ENCODE measurements at places on chromosomes 11 and 22.

DNA sequence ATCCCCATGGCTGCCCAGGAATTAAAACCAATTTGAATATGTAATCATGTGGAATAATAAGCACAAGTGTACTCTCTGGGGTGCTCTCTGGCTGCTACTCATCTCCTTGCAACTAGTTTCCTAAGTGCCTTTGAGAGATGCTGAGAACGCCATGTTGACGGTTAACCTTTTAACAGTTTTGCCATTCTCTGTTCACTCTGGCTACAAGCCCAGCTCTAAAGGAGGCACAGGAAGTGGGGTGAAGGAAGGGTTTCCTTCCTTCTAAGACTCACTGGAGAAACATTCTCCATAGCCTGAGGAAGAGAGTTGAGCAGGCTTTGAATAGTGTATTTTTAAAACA is 122.0 kb upstream of the ZC3H12C start:
- DNase-seq: peak; percentile 57

- peak; percentile 48 for DNase-seq
Observed at GRCh38 chr22:24331468-24332440, 61.1 kb downstream of the SPECC1L start.

DNA sequence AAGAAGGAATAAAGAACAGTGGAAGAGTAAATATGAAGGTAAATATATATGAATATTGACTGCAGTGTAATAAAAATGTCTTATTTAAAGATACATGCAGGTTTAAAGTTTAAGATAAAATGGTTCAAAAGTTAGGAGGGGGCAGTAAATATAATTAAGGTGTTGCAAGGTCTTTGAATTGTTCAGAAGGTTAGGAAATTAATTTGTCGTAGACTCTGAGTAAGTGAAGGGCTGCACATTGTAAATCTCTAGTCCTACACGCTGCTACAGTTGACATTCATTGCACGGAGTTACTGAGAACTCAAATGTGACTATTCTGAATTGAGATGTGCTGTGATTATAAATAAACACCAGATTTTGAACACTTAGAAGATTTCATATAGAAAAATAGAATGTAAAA is 69.8 kb upstream of the PRODH start:
- no peak for DNase-seq

- no peak for DNase-seq
Observed at GRCh38 chr11:134138376-134138775, 69.5 kb downstream of the JAM3 start.

- no peak for DNase-seq
Observed at GRCh38 chr11:106468086-106468485, 390.6 kb downstream of the AASDHPPT start.

- DNase-seq: peak; percentile 74
Observed at GRCh38 chr11:16815047-16815767, 76.8 kb downstream of the C11orf58 start.

DNA sequence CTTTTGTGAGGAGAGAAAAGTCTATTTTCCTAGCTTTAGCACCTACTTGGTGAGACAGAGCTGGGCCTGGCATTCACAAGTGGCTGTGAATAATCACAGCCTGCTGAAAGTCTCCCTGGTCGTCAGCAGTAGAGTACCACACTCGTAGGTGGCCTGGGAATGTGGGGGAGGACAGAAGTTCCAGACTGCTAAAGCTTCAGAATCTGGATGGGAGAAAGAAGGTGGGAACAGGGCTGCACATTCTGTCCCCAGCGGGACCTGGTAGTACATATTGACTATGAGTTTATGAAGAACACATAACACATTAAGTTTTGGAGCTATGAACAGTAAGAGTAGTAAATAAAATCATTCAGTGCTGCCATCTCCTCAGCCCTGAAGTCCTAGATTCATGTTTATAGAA is 19.0 kb upstream of the LIMK2 start:
- DNase-seq: no peak

GRCh38 chr11:96199563-96200025 is 143.4 kb downstream of the MAML2 start:
- no peak for DNase-seq

- peak; percentile 87 for DNase-seq
Observed at GRCh38 chr22:32473388-32473952, 1.1 kb upstream of the FBXO7 start.

DNA sequence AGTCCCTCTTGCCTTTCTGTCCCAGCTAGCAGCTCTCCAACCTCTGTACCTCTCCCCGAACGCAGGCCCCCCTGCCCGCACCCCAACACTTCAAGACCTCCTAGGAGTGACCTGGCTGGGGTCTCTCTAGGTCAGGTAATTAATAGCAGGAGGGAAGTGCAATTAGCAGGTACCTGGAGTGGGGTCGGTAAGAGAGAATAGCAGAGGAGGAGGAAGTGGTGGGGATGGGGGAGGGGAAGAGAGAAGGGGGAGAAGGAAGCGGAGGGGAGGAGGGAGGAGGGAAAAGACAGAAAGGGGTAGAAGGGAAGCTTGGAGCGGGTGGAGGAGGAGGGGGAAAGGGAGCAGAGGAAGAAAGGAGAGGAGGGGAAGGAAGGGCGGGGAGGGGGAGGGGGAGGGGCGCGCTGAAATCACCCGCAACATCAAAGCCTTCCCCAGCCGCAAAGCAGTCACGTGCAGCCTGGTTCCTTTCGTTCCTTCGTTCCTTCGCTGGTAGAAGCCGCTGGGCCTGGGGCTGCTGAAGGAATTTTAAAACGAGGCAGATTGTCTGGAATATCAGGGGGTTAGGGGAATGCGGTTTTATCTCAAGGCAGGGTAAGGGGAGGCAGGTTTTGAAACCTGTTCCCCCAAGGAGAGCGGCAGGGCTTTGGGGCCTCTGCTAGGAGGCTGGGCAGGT is 29.3 kb upstream of the TCF20 start:
- no peak for DNase-seq

DNA sequence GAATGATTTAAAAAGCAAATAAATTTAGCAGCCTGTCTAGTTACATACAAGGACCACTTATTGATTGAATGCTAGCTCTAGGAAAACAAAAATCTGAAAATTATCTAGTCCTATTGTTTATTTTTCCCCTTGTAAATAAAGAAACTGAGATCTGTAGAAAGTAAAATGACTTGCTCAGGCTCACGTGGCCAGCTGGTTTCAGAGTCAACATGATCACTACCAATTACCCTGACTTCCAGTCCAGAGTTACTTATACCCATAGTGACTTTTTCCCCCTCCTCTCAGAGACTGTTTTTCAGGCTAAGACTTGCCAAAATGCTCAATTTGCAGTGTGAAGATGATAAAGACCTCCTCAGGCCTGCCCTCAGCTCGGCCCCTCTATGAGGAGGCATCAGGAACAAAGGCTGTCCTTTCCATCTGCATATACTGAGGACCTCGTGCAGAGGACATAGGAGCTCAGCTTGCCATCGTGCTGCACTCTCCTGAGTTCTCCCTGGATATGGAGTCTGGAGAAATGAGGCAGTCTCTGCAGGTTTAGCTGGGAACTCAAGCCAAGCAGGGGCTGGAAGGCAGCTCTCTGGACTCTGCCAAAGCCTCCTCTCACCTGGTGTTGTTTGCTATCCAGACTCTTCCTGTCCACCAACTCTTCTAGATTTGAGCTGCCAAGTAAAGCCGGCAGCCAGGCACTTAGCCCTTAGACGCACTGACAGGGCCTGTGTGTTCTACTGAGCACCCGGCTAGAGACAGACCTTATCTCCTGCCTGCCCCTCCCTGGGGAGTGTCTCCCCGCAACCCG is 883.3 kb downstream of the NTM start:
- DNase-seq: no peak

- no peak for DNase-seq
Observed at GRCh38 chr22:39985383-39986035, 9.2 kb upstream of the FAM83F start.

DNA sequence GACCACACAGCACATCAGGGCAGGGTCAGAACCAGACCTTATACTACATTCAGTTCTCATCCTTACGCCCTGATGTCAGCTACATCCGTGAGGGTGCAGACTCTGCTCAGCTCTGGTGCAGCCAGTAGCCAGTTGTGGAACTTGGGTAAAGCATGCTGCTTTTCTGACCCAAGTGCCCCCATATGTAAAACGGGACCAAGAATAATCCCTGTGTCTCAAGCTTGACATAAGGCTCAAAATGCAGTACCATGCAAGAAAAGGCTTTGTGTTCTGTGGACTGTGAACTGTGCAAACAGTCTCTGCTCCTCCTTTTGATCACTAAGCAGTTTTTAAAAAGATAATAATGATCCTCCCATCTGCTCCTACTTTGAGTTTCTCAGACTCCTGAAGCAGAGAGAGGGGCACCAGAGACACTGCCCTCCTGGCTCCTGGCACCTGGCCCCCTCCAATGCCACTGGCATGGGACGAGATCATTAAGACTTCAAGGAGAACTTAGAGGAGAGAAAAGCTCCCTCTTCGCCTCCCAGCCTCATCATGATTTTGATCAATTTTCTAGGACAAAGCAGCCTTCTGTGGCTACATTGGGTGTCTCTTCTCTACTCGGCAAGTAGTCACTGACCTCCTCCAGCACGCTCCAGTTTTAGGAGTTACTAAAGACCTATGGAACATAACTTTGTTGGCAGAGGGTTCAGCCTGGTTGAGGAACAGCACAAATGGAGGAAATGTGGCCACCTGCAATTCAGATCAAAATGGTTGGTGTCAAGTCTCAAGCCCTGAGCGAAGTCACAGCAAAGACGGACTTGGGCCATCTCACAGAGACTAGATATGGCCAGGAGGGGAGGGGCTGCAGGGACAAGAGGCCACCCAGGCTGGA is 23.9 kb downstream of the IL10RA start:
- DNase-seq: no peak

DNA sequence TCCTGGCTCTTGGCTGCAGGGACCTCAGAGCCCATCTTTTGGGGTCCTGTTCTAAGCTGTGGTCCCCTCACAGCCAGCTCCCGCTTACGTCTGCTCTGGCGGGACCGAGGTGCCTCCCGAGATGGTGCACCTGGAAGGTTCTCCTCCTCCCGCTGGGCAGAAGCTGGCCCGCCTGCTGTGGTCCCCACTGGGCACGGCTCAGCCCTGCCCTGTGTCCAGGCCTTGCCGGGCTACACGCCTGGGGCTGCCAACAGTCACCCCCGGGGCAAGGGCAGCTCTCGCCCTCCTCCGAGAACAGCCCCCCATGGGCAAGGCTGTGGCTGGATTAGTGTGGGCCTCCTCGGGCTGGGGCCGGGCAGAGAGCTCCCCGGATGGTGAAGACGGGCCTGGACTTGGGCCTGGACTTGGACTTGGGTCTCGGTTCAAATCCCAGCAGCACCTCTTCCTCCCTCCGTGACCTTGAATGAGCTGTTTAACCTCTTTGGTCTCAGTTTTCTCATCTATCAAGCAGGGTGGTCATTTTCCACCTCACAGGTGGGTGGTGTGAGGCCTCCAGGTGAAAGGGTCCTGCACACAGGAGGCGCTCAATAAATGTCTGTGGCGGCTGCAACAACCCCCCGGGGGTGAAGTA is 998 bp downstream of the BAIAP2L2 start:
- no peak for DNase-seq

- DNase-seq: no peak
Observed at GRCh38 chr11:57681168-57681567, 13.3 kb downstream of the ZDHHC5 start.

GRCh38 chr11:73963861-73964260 is 13.0 kb downstream of the DNAJB13 start:
- no peak for DNase-seq

GRCh38 chr11:132576706-132577105 is 955.6 kb downstream of the OPCML start:
- no peak for DNase-seq

DNA sequence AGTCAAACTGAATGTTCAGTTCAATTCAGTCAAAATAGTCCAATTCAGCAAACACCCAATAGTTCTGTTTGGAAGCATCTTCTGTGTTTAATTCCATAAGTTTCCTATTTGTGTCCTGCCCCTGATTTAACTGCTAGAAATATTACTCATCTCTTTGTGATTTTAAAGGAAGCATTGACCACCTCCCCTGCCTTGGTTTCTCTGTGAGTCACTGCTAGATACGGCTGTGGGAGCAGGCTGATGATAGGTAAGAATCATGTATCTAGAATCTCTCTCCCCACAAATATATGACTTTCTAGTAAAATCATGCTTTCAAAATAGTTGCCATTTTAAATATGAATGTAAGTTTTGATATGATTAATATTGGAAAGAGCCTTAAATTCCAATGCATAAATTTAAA is 888.5 kb downstream of the NTM start:
- no peak for DNase-seq

- DNase-seq: no peak
Observed at GRCh38 chr22:33492210-33492651, 428.0 kb downstream of the LARGE1 start.

DNA sequence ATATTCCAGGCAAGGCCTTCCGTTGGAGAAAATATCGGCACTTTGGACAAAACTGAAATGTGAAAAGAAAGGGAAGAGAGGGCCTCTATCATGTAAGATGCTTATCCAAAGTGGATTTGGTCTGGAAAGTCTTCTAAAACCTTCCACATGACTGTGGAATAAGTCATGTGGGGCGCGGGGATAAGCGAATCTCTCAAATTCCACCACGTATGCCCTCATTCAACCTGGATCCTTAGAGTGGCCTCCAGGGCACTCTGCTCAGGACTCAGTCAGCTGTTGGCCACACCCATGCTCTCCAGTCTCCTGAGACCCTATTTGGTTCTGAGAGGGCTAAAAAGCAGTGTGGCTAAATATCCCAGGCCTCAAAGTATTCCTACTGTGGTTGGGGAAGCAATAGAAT is 2.0 kb upstream of the TIMP3 start:
- no peak for DNase-seq

DNA sequence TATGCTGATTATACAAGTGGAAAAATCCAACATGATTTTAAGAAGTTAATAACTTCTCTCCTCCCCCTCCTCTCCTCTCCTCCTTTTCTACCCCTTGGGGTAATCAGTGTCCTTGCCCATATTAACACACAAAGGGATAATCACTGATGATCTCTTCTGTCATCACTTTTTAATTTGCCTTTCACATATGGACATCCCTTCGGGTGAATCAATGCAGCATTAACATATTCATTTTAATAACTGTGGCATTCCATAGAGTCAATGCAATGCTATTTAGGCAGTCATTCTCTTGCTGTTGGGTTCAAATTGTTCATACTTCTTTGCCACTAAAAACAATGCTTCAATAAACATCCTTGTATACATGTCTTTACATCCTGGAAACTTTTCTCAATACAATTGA is 42.9 kb upstream of the GLYATL2 start:
- DNase-seq: no peak
